Bone marrow (tissue), 2 donors: ENCODE measurements at places on chromosomes 5 and 9.

- no peak for DNase-seq
Measured at GRCh38 chr9:116365056-116365471, 211.5 kb downstream of the PAPPA start.

DNA sequence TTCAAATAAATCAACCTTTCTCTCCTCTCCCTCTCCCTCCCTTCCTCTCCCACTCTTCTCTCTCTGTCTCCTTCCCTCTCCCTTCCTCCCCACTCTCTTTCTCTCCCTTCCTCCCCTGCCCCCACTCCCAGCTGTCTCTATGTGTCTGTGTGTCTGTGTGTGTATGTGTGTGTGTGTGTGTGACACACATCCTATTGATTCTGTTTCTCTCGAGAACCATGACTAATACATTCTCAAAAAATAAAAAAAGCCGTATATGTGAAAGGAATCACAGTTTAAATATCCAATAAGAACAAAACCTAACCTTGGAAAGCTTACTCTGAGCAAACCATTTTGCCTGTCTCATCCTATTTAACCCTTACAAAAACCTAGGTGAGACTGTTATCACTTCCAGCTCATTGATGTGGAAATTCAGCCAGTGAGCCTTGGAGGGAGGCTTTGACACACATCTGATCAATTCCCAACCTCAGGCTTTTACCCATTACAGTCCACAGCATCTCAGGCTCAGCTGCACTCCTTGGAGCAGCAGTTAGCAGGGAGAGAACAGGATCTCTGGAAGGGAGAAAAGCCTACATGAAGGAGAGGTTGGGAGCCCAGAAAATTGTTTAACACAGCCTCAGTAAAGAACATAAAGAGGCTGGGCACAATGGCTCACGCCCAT, 8.3 kb downstream of the HSD17B3 start:
- no peak for DNase-seq

- no peak for DNase-seq
Measured at GRCh38 chr9:29659014-29659413, 2085.7 kb upstream of the C9orf72 start.

- DNase-seq, result no peak
Measured at GRCh38 chr5:91229031-91229727, 153.9 kb downstream of the ARRDC3 start.

- no peak for DNase-seq
Measured at GRCh38 chr5:88555674-88556073, 287.0 kb upstream of the TMEM161B start.

DNA sequence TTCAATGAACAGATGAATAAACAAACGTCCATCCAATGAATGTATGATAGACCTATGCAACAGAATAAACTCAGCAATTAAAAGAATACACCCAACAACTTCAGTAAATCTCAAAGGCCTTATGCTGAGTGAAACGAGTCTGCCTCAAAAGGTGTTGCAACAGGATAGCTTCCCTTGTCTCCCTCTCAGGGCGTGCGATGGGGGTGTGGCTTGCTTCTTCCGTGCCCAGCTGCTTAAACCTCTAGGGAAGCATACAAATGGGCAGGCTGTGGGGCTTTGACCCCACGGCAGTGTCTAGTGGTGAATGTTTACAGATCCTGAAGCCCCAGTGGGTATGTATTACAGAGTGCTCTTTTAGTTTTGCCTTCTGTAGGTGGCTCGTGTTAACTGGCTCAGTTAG, 87.0 kb upstream of the CCL21 start:
- DNase-seq, result no peak

DNA sequence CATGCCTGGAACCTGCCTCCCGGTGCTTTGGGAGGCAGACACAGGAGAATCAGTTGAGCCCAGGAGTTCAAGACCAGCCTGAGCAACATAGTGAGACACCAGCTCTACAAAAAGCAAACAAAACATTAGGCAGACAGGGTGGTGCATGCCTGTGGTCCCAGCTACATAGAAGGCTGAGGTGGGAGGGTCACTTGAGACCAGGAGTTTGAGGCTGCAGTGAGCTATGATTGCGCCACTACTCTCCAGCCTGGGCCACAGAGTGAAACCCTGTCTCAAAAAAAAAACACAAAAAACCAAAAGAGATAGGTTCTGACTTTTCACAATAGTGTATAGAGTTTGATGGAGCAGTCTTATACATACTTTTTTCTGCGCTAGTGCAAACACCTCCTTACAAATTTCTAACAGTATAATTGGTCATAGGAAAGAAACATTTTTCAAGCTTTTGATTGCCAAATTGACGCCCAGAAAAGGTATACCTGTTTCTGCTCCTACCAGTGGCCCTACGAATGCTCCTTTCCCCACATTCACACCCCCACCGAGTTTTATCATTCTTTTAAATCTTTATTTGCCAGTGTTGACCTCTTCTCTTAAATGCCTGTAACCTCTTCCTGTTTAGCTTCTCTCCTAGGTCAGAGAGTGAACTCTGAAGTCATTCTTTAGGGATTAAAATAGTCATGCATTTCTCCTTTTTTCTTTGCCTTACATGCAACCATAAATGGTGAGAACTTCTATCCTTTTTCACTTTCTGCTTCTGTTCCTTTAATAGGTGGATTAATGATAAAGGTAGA, 7.5 kb downstream of the DOCK8 start:
- no peak for DNase-seq

DNA sequence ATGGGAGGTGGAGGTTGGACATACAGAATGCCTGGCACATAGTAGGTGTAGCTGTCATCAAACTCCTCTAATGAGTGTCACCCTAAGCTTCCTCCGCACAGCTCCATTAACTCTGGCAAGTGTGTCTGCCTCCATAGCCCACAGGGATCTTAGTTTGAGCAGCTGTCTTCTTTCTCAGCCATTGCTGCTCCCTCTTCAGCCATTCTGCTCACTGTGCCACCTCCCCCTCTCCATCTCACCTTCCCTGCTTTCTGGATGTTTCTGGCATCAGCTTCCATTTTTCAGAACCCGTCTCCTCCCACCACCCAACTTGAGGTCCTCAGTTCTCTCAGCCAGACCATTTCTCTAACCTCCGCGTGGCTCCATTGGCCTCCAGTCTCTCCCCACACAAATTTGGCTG, 13.3 kb upstream of the GLIS3 start:
- no peak for DNase-seq

DNA sequence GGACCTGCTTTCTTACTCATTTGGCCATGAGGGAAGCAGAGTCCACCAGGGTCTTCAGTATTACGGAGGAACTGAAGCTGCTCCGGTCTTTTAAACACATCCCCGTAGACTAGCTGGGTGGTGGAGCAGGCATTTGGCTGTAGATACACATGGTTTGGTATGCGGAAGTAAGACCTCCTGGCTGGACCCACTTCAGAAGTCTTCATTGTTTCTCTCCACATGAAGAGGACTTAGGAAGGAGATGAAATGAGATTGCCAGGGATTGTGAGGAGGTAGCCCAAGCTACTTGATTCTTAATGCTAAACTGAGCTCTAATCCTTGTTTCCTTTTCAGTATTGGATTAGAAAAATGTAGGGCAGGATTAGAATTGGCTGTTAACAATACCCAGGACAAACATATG, 32.9 kb downstream of the STXBP1 start:
- DNase-seq, result no peak

GRCh38 chr5:135382106-135382790, 16.8 kb downstream of the MACROH2A1 start:
- DNase-seq, result no peak

DNA sequence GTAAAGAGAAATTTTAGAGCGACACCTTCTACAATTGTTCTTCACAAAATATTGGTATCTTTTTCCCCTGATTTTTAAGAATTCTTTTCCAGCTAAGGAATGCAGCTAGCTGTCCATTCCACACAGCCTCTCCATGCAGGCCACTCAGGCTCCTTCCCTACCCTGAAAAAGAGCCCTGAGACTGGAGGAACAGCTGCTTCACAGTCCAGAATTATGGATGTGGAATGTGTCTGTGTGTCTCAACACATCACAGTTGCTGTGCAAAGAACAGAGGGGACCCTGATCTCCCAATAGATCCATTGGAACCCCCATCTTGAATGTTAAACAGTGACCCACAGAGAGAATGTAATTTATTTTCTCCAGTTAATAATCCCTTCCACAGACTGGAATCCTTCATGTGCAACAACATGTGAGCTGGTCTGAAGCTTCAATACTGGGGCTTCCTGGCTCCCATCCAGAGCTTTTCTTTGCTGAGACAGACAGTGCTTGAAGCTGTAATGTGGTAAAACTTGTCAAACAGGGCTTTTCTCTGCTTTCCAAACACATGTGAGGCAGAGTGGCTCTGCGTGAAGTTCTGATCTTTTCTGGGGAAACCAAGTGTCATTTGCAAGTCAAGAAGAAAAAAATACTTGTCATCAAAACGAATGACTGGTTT, 53.3 kb upstream of the SMC5 start:
- DNase-seq, result no peak

DNA sequence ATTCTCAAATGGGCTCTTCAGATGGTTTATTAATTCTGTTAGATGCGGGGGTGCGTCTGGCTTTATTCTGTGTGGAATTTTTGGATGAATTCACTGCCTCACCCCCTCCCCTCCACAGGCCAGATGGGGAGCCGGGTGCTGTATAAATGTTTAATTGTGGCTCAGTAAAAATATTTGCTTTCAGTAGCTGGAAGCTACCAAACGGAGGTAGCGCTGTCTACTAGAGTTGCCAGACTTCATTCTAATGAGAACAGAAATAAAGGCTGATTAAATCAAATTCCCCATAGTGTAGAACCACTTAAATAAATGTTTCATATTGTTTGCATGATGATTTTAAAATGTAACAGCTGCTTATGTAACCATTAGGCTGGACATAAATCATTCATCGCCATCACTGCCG, 34.5 kb upstream of the KCNMB1 start:
- DNase-seq, result no peak

GRCh38 chr5:72818866-72819534, 2.5 kb downstream of the TNPO1 start:
- DNase-seq, result peak; percentile 8

DNA sequence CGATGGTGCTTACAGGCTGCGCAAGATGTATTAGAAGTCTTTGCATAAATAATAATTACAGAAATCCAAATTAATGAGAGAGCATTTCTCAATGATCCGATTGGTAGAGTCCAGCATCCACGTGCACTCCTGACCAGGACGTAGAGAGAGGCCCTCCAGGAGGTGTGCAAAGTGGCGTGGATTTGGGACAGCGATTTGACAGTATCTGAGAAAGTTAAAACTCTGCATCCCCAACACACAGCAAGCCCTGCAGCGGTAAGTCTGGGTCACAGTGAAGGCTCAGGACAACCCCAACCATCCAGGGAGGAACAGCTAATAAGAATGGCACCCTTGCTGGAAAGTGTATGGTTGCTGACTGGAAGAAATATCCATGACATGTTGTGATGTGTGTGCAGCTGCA, 180.2 kb downstream of the AUH start:
- DNase-seq, result no peak

- no peak for DNase-seq
Measured at GRCh38 chr9:16526380-16526779, 344.1 kb downstream of the BNC2 start.

DNA sequence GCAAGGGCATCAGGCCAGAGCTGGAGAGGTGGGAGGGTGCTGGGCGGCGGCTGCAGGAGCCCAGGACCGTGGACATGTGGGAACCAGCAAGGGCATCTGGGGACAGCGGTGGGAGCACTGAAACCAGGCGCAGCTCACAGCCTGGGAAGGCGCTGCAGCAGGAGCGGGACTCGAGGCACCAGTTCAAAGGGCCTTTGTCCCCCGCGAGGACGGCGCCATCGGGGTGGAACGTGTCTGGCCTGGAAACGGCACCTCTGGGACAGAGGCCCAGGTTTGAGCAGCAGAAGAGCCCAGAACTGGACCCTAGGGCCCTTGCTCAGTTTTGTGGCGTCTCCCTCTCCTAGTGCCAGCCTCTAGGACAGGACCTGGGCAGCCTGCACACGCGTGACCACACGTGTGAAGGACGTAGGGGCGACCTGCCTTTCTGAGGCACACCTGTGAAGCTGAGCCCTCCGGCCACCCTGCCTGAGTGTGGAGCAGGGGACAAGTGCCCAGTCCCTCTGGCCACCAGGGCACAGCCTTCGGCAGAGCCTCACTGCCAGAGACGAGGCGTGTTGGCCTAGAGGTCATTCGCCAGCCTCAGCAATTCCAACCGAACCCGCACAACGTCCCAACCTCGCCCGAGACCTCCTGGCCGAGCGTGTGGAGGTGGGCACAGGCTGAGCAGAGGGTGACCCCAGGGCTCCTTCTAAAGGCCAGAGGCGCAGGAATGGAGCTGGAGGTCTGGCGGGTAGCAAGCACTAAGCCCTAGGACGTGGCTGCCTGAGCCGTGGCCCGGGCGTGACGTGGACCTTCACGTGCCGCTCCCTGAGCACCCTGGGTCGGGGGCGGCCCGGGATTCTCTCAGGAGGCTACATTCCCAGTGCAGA, 2.2 kb upstream of the TMEM210 start:
- DNase-seq, result no peak

DNA sequence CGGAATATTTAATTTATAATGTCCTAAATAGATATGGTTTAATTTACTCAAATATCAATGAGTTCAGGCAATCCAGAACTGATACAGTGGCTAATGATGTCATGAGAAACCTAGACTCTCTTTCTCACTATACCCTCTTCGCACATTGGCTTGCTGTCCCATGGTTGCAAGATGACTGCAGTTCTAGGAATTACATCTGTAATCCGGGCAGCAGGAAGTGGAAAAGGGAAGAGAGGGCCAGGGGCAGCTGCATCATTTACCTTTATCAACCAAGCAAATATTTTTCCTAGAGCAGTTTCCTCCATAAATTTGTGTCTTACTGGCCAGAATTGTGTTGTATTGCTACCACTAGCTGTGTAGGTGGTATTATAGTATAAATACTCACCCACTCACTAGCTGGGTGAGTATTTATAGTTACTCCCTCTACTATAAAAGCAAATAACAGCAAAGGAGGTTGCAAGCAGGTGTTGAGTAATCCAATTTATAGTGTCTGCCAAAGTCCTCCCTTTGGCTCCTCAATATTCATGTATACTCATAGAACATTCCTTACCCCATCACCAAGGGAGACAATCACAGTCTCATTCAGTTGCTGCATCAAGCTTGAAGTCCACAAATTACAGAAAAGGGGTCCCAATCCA, 168.8 kb downstream of the DROSHA start:
- DNase-seq, result no peak

DNA sequence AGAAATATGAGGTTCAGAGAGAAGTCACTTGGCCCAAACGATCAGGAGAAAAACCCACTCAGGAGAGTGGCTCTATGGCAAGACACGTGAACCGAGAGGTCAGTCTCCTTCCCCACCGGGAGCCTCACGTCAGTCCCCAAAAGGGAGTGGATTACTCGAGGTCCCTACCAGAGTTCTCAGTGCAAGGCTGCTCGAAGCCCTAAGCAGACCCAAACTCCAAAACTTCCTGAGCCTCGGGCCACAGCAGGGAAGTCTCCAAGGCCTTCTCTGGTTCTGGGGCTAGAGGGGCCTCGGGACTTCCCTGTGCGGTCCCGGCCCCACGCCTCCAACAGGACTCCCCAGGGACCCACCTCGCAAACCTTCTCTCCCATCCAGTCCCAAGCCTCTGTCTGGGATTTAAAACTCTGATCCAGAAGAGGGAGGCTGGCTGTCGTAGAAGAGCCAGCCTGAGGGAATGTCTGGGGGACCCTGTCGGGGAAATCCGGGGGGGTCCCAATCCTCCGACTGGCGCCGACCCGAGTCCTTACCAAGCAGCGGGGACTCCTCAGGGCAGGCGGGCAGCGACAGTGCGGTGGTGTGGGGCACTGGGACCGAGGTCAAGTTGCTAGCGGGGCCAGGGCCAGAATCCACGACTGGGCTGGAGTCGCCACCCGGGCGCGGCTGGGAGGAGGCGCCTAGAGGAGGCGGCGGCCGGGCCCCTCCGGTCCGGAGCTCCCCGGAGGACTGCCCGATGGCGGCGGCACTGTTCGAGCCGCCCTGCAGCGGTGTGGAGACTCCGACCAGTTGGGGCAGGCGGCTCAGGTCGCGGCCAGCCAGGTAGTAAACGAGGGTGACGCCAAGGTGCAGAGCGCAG, 679 bp downstream of the B4GALT1 start:
- no peak for DNase-seq

- DNase-seq, result no peak
Measured at GRCh38 chr9:126822278-126822677, 17.4 kb downstream of the ZBTB43 start.
